ENCODE measurements at places on chromosomes 1 and 21.

DNA sequence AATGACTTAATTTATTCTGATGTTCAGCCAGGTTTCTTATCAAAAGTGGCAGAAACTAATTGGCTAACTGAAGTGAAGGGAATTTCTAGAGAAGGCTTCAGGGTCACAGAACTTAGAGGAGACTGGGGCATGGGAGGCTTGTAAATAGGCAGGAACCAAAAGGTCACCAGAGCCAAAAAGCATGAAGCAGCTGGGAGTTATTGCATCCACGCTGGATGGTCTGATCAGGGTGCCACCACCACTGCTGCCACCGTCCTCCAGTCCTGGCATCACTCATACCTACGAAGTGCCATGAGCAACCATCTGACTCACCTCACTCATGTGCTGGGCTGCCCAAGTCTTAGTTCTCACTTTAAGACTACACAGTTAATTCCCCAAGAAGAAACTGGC is 82.5 kb upstream of the DPH5 start:
- DNase-seq = no peak

GRCh38 chr1:28928314-28928941 is 14.1 kb downstream of the EPB41 start:
- peak; percentile 85 for DNase-seq

DNA sequence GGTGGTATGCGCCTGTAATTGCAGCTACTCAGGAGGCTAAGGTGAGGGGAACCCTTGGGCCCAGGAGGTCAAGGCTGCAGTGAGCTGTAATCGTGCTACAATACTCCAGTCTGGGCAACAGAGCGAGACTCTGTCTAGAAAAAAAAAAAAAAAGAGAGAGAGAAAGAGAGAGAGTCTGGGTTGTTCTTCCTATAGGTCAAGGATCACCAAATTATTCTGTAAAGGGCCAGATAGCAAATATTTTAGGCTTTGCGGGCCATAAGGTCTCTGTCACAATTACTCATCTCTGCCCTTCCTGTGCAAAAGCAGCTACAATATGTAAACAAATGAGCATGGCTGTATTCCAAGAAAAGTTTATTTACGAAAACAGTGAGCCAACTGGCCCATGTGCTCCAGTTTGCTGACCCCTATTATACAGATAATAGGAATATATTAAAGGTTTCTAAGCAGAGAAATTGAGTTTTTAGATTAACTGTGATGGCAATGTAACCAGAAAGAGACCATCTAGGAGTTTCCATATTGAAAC is 2.1 kb downstream of the SASS6 start:
- peak; percentile 15 for DNase-seq

DNA sequence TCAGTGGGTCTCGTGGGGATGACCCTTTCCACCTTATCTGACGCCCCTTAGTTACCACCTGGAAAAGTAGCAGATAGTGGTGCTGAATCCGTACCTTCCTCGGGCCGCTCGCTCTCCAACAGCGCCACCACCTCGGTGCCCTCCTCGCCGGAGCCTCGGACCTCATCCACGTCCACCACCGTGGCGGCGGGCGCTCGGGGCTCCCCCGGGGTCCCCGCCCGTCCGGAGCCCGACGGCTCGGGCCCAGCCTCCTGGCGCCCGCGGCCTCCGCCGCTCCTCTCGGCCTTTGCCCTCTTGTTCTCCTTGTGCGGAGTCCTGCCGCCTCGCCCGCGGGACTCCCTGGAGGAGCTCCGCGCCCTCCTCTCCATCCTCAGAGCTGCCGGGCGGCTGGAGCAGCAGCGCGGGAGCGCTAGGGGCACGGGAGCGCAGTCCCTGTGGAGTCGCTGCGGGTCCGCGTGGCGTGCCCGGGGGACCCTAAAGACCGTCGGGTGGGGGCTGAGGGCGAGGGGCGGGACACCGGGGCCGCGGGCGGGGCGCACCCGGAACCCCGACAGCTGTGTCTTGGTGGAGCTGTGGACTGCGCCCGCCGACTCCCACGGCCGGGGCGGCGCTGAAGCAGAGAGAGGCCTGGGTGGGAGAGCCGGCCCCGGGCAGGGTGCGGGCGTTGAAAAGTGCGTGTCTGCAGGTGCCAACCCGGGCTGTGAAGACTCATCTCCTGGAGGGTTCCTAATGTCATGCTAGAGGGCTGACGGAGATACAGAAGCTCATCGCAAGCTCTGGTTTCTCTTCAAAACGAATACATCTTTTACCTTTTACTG is at the start of gene NPHS2:
TSS of gene NPHS2 (minus strand) at position 452 of the 818 bp plus-strand sequence. CDS start at position 368, 84 bp downstream.
- peak; percentile 37 for DNase-seq

- DNase-seq = no peak
Measured at GRCh38 chr1:119285482-119285881, 83.1 kb upstream of the HAO2 start.

DNA sequence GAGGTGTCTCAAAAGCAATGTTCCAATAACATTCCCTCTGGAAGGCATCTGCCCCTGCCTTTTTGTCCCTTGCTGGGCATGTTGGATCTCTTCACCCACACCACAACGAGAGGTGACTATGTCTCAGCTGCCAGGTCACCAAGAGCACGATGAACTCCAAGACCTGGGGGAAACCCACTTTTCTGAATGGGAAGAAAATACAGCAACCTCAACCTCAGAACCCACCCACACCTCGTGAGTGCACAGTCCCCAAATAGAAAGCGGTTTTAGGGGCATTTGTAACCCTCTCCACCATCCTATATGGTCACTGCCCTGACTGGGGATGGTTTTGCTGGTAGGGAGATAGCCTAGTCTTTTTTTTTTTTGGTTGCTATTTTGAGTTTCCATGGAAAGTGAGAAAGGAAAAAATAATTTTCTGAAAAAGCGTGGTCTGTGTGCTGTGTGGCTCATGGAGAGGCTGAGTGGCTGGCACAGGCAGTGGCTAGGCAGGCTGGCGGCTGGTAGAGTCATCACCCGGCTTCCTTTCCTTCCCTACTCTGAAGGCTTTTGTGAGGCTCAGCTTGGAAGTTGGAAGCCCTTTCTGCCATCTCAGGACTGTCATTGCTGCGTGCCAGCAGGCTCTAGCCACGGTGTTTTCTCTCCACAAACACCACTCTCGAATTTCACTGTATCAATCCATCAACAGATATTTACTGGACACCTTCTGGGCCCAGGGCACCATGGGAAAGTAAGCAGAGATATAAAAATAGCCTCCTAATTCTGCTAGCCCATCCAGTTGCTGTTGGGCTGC is 15.8 kb downstream of the TSPAN2 start:
- DNase-seq = no peak

DNA sequence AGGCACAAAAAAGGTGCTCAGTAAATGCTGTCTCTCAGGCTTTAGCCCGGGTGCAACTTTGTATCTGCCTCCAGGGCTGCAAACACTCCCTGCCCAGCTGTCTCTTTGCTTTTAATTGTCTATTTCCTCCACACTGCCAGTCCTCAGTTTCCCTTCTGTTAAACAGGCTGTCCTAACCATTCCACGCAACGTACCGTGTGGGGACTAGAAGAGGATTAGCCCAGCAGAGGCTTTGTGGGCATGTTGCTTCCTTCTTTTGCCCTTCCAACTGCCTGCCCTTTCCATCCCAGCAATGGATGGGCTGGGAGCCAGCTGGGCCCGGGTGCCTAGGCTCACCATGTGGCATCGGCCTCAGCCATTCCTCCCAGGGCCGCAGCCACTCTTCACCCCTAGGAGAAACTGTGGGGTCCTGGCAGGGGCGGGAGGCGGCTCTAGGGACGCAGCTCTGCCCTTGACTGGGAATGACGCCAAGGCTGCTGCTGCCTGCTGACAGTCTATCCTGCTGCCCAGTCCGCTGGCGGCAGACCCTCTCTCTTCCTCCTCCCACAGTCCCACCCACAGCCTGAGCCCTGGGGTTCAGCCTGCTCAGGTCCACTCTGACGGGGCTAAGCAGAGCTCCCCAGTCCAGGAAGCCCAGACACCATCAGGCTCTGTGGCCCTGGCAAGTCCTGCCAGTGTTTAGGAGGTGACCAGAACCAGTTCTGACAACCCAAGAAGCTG is 40.6 kb upstream of the LRP8 start:
- DNase-seq = peak; percentile 71

DNA sequence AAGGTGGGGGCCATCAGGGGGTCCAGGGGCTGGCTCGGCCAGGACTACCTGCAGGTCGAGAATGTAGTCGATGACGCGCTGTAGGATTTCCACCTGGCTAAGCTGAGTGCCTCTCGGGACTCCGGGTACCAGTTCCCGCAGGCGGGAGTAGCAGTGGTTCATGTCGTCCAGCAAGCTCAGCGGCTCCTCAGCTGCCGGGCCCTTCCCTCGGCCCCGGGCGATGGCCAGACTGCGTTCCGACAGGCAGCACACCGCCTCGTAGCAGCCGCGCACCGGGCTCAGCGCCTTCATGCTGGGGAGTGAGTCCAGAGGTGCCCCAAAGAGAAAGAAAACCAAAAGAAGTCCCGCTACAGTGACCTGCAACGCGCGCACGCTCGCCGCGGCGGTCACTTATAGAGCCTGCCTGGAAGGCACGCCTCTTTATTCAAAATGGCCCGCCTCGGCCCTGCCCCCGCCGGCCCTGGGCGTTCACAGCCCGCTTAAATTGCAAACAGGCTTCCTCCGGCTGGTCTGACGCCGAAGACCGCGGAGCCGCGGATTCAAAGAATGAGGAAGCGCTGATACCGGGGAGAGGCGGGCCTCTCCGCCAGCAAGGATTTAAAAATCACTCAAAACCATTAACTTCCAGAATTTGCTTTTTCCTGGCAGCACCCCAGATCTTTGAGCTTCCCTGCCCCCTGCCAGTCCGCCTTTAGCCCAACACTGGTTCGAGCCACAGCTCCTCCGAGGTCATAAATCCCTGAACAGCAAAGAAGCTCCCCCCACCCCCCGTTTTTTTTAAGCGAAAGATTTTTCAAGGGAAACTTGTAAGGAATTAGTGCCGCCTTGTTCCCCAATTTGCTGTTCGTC is at the start of gene ID3:
TSS of gene ID3 (minus strand) at position 366 of the 849 bp plus-strand sequence. CDS start at position 291, 75 bp downstream.
- peak; percentile 94 for DNase-seq

DNA sequence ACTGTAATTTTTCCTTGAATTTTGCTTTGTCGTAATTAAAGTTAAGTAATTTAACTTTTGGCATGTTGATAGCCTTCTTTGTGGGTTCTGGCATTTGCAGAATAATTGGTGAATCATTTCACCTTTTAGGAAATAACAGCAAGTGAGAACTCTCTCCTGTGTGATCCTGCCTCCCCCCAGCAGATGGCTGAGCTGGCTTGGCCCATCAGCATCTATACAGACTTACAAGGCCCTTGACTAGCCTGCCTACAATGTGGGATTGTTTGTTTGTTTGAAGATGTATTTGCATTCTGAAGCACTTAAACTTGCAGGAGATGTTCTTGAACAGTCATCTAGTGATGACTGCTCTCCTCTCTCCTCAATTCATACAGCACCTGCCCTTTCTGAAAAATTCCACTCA is 55.9 kb downstream of the MACO1 start:
- peak; percentile 4 for DNase-seq

DNA sequence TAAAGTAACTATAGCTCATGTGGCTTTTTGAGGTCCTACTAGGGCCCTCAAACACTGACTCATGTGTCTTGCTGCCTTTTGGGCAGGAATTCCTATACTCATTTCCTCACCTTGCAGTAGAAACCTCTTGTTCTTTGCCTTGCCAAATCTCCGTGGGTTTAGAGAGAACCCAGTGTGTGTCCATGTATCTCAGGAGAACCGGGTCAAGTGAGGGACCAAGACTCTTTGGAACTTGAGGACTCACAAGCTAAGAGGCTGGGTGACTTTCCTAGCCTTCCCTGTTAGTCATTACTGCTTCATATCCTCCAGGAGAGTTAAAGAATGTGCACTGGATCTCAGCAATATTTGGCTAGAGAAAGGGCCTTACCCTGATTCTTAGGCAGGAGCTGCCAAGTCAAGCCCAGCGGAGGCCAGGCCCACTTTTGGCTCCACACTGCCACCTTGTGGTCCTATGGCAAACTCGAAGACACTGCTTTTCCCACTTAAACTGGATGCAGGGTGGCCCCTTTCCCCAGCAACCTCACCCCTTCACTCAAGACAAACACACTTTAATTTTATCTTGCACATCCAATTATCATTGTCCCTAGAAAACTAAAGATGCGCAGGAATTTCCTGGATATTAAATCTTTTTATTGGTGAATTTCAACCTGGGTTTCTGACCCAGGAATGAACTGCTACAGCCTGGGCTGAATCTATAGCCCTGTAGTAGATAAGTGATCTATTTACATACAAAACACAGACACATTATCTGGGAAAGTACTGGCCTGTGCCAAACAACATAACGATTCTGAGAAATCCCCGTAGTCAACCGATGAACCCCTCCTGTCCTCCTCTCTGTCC is 10.6 kb downstream of the AVPR1B start:
- DNase-seq = peak; percentile 71

- DNase-seq = no peak
Measured at GRCh38 chr1:248155927-248156326, 11.0 kb downstream of the OR2M5 start.

- no peak for DNase-seq
Measured at GRCh38 chr1:174169342-174169741, 10.0 kb downstream of the RABGAP1L start.

Data from NCI-H69 (cell line).